ENCODE measurements at places on chromosomes 5 and 9.

GRCh38 chr5:1204693-1205242 is 3.4 kb downstream of the SLC6A19 start:
- DNase-seq: no peak

GRCh38 chr5:80194468-80194867 is 61.4 kb downstream of the SERINC5 start:
- no peak for DNase-seq

DNA sequence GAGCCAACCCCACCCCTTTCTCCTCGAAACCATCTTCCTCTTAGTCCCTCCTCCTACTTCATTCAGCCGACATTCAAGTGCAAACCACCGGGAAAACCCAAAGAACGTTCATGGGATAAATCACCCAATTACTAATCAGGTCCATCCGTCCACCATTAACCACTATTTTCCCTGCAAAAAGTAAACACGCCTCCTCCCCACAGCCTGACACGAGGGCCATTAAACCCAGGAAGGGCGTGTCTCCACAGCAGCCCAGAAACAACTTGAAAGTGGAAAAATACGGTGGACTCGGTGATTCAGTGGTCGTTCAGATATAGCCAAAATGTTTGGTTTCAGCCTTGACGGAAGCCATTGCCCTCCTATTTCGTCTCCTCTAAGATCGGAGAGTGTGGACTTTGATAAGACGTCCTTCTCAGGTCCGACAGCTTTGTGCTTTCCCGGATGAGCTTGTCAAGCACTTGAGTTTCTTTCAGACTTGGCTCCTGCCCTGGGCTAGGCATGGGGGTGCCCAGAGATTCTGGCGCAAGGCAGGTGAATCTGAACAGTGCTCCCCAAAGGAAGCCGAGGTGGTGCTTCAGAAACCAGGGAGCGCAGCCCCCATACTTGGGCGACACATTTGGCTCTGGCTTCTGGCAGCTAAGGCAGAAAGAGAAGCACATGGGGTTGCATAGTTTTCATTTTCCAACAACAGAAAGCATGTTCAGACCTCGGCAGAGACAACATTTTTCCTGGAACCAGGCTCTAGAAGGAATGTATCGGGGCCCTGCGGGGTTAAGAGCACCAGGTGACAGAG is 56.6 kb downstream of the SMIM23 start:
- no peak for DNase-seq

- DNase-seq: no peak
Measured at GRCh38 chr5:177608243-177609075, 8.5 kb downstream of the B4GALT7 start.

GRCh38 chr9:126379661-126380360 is 53.2 kb downstream of the MVB12B start:
- DNase-seq: no peak

GRCh38 chr9:109966643-109967368 is 186.8 kb downstream of the PALM2AKAP2 start:
- no peak for DNase-seq

DNA sequence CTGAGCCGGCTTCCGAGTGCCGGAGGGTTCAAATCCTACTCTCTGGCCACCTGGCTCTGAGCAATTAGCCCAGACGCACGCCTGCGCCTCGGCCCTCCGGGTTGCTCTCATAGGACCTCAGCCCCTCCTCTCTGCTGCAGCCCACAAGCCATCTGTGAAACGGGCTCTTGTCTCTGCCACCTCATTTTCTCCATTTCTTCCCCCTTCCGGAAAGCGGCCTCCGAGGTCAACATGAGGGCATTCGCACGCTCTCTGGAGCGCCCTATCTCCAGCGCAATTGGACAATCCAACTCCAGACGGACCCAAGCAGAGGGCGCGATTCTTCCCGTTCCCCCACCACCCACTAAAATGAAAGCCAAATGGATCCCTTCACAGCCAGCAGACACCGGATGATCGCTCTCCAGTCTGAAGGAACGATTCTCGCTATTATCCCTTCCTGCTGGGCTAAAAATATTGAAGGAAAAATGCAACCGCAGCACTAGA is 41.5 kb downstream of the VAV2 start:
- DNase-seq: no peak

DNA sequence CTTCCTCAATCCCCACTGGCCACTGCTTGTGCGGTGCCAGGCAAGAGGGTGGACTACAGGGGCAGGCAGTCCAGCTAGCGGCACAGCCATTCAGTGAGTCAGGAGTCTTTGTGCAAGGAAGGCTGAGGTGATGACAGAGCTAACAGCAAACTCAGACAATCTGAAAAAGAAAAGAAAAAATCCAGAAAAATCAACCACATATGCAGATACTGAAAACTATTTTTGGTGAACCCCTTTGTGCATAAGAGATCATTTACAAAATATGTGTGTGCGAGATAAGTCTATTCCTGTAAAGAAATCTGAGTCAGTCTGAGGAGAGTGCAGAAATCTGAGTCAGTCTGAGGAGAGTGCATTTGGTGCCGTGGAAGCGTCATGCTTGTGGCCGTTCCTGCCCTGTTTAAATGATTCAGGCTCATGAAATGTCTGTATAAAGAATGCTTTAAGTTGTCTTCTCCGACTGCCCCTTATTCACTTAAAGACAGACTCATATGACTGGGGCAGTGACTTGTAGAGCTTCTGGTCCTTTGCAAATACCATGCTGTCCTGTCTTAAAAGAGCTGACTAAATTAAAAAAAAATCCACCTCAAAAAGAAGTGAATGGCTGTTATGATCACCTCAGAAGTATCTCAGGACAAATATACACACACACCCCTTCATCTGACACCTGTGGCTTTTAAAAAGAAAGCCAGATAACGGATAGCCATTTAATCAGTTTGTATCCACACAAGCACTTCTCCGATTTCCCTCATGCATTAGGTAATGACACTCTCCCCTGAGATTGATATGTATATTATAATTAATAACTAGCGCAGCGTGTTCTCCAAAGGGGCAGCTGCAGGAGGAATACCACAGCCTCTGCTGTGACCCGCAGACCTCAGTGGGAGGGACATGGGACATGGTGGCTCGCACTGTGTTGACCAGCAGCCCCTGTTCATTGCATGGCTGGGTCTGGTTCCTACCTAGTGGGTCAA is 47.3 kb downstream of the TRIO start:
- no peak for DNase-seq

DNA sequence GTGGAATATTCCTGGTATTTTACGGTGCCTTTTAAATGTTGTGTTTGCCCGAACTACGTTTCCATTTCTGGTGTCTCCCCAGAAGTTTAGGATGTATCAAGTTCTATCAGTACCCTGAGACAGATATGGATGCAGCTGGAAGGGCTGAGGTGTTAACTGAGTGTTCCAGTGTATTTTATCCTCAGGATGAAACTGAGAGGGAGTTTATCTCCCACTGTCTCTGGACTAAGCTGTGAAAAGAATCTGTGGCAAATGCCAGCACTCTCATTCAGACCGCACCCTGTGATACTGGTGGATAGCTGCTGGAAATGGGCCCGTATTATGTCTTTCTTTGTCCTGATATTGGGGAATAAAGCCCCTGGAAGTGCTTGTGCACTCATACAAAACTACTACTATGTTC is 887.2 kb upstream of the TYRP1 start:
- no peak for DNase-seq

- no peak for DNase-seq
Measured at GRCh38 chr5:133527311-133527710, 85.0 kb downstream of the FSTL4 start.

DNA sequence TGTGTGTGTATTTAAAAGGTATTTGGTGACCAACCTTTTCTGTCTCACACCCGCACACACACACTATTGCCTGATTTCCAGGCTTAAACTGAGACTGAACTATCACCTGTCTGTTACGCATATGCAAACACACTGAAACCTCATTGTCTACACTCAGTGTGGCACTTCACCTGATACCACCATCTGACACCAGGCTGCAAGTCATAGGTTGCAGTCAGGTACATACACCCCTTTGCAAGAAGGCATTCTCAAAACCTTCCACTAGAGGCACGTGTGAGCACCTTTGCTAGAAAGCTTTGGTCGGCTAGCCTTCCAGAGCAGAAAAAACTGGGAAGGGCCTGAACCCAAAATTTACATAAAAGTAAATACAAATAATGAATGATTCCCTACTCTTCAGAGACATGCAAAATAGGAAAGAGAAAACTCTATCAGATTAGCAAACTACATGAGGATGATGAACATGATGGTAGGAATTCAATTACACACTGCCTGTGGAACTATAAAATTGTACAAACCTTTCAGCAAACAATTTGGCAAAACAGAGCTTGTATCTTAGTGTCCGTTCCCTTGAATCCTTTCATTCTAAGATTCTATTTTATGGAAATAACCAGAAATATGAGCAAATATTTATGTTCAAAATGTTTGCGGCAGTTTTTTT is 5.9 kb upstream of the FOXD1 start:
- no peak for DNase-seq

GRCh38 chr5:134111741-134112647 is 2.5 kb upstream of the TCF7 start:
- no peak for DNase-seq

- no peak for DNase-seq
Measured at GRCh38 chr5:84202136-84202535, 182.5 kb downstream of the EDIL3 start.

DNA sequence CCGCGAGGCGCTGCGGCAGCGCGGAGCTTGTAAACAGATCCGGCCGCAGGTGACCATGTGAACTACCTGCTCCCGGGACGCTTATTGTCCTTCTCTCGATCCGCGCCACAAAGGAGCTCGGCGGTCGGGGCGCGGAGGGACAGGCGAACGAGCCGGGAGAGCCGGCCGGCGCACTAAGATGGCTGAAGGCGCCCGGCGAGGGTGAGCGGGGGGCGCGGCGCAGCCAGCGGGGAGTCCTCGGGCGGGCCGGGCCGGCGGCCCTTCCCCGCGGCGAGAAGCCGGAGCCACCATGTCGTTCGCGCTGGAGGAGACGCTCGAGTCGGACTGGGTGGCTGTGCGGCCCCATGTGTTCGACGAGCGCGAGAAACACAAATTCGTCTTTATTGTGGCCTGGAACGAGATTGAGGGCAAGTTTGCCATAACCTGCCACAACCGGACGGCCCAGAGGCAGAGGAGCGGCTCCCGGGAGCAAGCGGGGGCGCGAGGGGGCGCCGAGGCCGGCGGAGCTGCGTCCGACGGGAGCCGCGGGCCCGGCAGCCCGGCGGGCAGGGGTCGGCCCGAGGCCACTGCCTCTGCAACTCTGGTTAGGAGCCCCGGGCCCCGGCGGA is 535 bp downstream of the JMY start:
- DNase-seq: peak; percentile 27

GRCh38 chr5:149371296-149371962 is 7.7 kb downstream of the IL17B start:
- peak; percentile 47 for DNase-seq

DNA sequence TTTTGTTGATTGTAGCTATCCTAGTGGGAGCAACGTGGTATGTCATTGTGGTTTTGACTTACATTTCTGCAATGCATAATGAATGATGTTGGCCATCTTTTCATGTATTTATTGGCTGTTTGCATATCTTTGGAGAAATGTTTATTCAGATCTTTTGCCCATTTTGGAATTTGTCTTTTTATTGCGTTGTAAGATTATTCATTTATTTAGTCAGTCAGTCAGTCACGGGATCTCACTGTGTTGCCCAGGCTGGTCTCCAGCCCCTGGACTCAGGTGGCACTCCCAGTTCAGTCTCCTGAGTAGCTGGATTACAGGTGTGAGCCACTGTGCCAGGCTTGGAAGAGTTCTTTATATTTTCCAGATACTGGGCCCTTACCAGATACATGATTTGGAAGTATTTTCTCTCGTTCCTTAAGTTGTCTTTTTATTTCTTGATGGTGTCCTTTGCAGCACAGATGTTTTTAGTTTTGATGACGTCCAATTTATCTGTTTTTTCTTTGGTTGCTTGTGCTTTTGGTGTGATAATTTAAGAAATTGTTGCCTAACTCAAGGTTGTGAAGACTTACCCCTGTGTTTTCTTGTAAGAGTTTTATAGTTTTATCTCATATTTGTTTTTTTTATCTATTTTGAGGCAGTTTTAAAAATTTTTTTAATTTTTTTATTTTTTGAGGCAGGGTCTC is 67.1 kb downstream of the EHMT1 start:
- DNase-seq: no peak

DNA sequence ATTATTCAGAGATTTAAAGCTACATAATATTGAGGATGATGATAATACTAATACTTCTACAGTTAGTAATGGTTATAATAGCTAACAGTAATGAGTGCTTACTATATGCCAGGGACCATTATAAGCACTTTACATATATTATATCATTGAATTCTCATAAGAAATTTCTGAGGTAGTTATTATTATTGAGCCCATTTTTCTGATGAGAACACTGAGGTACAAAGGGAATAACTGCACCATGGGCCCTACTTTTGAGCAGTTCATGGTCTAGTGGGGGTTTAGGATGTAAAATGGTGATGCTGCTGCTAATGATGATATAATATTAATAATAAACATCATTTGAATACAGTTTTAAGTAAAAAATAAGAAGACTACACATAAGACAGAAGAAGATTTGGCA is 64.2 kb upstream of the SPDL1 start:
- no peak for DNase-seq

DNA sequence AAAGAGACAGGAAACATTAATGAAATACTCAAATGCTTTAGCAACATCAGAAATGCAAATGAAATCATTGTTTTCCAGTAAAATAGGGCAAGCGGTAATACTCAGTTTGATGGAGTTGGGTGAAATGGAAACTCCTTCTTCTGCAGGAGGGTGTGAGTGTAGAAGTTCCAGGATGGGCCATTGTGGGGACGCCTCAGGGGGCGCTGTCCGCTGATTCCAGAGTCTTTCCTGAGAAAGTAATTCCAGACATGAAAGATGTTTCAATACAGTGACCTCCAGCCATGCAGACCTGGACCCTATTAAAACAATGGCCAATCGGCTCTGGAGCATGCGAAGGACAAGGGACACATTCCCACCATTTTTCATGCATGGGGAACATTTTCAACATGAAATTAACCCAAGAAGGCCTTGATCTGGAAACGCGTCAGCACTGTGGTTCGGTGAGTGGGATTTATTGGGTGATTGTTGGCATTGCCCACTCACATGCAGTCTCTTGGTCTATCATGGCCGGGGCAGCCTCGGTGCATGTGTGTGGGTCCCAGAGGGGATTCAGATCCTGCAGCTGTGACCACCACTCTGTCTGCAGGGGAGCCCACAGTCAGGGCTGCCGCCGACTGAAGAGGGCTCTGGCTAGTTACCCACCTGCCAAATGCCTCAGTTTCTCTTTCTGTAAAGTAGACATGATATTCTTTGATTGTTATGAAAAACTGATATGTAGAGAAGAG is 132.6 kb upstream of the IRX4 start:
- no peak for DNase-seq

DNA sequence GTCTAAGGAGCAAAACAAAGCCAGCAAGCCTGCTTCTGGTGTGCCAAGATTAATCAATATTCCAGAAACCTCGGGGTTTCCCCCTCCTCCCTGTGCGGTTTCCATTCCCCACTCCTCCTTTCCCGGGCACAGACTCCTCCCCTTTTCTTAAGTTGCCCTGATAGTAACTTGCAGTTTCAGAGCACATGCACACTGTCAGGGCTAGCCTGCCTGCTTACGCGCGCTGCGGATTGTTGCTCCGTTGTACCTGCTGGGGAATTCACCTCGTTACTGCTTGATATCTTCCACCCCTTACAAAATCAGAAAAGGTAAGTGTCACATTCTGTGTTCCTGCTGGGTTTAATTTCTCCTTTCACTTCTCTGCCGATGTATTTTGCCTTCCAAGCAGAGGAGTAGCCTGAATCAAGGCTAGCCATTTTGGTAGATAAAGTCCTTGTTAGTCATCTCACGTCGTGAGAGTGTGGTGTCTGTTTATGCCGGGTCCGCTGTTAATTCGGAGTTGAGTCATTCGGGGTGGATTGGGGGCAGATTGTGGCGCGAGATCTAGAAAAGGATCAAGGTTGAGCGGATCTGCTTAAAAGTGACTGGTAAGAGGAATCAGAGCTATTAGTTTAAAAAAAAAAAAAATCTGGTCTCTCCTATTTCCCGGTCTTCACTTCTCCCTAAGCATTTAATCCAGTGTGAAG is at the start of gene SLC1A3:
TSS of gene SLC1A3 (plus strand) at position 179 of the 686 bp plus-strand sequence. CDS start 1,818 bp downstream, outside the sequence.
- DNase-seq: no peak
